Adrenal gland (tissue), 19 donors: ENCODE measurements at places on chromosomes 3 and 15. TPM values are rescaled to one million over a fixed set of nuclear protein-coding genes. Genes with fewer than 3 reads are reported as not detected.

DNA sequence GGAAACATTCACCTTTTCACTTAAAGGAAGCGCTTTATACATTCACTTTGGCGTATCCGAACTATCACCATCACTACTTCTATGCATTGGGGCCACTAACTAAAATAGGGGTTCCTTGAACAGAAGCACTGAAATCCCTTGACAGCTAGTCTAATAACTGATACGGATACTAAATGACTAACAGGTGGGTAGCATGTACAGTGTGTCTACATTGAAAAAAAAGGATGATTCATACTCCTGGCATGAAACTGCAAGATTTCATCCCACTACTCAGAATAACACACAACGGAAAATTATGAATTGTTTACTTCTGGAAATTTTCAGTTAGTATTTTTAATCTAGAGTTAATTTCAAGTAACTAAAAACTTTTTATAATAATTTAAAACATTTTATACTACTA, 96.7 kb downstream of the SMARCC1 start:
- no peaks in the 10 kb centered on the region for H3K27me3 ChIP-seq
- no peaks in the 10 kb centered on the region for H3K4me1 ChIP-seq
- H3K4me3 ChIP-seq = no peak overlapping the region
- DNase-seq = no peak
- no peak overlapping the region for H3K27ac ChIP-seq
- H3K36me3 ChIP-seq = peaks cover 40% of the 10 kb centered on the region

DNA sequence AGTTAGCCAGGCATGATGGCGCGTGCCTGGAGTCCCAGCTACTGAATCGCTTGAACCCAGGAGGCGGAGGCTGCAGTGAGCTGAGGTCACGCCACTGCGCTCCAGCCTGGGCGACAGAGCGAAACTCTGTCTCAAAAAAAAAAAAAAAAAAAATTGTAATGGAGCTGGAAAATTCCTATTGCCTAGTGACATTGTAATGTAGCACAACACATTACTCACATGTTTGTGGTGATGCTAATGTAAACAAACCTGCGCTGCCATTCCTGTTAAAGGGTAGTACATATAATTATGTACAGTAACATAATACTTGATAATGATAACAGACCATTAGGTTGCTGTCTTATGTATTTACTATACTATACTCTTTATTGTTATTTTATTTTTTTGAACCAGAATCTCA, 39.1 kb downstream of the KNL1 start:
- no peak overlapping the region for H3K27ac ChIP-seq
- no peak for DNase-seq
- no peaks in the 10 kb centered on the region for H3K4me1 ChIP-seq
- H3K27me3 ChIP-seq = no peaks in the 10 kb centered on the region

ATP13A5 gene
- 1.1 TPM for total RNA-seq

NPHP3 gene
- 33.2 TPM for total RNA-seq

SOX14 gene
- not detected for total RNA-seq
